ENCODE measurements at places on chromosomes 6 and 20. TPM values are rescaled to one million over a fixed set of nuclear protein-coding genes. Genes with fewer than 3 reads are reported as not detected.

The SIRPA gene
- 9.3 TPM for total RNA-seq

The DUSP15 gene
- 4.4 TPM for total RNA-seq

The SKIC2 gene
- 18.7 TPM for total RNA-seq

The DEFB124 gene
- total RNA-seq = not detected

The SLC26A8 gene
- 3.2 TPM for total RNA-seq

The SLC2A10 gene
- total RNA-seq = 5.4 TPM

The TRIM31 gene
- not detected for total RNA-seq

The IRF4 gene
- total RNA-seq = under 0.01 TPM

The PTCRA gene
- total RNA-seq = not detected

The FAM83B gene
- 0.49 TPM for total RNA-seq

The ASIP gene
- not detected for total RNA-seq

The TUBB2A gene
- 1,088 TPM for total RNA-seq

The HCRTR2 gene
- 13.3 TPM for total RNA-seq

The TSBP1 gene
- not detected for total RNA-seq

The CCN5 gene
- total RNA-seq = not detected

The IYD gene
- not detected for total RNA-seq

The MYCT1 gene
- 3.0 TPM for total RNA-seq

The CTAGE9 gene
- total RNA-seq = not detected

The CGA gene
- total RNA-seq = not detected

The EPB41L1 gene
- 94.7 TPM for total RNA-seq

The KIF6 gene
- total RNA-seq = 0.98 TPM

The TASP1 gene
- 18.2 TPM for total RNA-seq

The SIGLEC1 gene
- 0.25 TPM for total RNA-seq

The PXDC1 gene
- 9.1 TPM for total RNA-seq

The LY6G6D gene
- 0.74 TPM for total RNA-seq

The CLDN20 gene
- total RNA-seq = not detected

The MLIP gene
- 5.9 TPM for total RNA-seq

The GABRR1 gene
- total RNA-seq = not detected

The SLC32A1 gene
- total RNA-seq = 5.9 TPM

The SSTR4 gene
- not detected for total RNA-seq

The BCAS1 gene
- 3.9 TPM for total RNA-seq

The CYP24A1 gene
- total RNA-seq = not detected

The ADTRP gene
- 0.98 TPM for total RNA-seq

The LPA gene
- 0.25 TPM for total RNA-seq

The TCF15 gene
- total RNA-seq = 0.49 TPM

The C6orf141 gene
- total RNA-seq = 0.74 TPM

The ZKSCAN8 gene
- total RNA-seq = 22.9 TPM

The KPNA5 gene
- total RNA-seq = 32.7 TPM

The RNF217 gene
- total RNA-seq = 11.6 TPM

The KIAA0408 gene
- total RNA-seq = 114 TPM

All from temporal lobe (tissue), 4 donors.